ENCODE measurements at places on chromosomes 3 and 15.

GRCh38 chr15:50055332-50055731 is 63.7 kb downstream of the ATP8B4 start:
- no peak for DNase-seq

- DNase-seq: no peak
Measured at GRCh38 chr3:73474619-73475018, 150.1 kb downstream of the PDZRN3 start.

- no peak for DNase-seq
Measured at GRCh38 chr15:47460795-47461573, 256.3 kb upstream of the SEMA6D start.

- DNase-seq: no peak
Measured at GRCh38 chr3:185605566-185605965, 19.5 kb downstream of the SENP2 start.

DNA sequence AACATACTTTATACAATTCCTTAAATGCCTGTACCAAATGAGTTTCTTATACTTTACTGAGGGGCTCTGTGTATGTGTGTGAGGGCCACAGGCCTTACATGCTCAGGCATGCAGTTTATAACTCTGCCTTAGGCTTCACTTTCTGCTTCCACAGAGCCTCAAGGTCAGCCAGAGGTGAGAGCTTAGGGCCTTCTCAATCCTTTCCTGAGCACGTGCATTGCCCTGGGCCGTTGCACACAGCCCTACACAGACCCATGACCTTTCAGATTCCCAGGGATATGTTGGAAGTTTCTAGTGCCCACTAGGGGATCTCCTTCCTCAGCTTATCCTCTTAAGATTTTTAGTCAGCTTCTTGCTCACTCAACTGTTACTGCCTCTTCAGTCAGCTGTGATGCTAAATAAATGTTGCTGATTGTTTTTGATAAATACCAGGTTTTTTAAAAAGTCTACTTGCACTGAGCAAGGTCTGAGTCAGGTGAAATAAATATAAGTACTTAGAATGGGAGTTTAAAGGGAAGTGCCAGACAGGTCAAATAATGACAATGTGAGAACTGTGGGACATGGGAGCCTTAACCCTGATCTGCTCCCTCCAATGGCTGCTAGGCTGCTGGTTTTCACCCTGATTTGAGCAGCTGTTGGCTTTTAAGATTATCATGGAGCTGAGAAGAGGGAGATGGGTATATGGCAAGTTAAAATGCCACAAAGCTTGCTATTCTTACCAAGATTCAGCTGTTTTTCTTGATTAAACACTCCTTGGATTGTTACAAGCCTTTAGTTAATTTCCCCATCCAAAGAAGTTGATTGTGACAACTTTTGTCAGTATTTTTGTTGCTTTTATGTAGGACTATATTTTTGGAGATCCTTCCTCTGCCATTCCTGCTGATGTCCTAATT is 169.5 kb downstream of the PLD1 start:
- DNase-seq: no peak

DNA sequence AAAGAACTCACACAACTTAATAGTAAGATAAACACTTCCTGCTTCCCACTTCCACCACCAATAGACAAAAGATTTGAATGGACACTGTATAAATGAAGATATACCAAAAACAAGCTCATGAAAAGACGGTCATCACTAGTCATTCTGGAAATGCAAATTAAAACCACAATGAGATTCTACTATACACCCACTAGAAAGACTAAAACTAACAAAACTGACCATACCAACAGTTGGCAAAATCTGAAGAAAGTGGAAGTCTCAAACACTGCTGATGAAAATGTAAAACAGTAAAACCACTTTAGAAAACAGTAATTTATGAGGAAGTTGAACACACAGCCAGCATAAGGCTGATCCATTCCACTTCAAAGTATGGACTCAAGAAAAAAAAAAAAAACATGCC is 35.6 kb upstream of the CD96 start:
- DNase-seq: no peak

DNA sequence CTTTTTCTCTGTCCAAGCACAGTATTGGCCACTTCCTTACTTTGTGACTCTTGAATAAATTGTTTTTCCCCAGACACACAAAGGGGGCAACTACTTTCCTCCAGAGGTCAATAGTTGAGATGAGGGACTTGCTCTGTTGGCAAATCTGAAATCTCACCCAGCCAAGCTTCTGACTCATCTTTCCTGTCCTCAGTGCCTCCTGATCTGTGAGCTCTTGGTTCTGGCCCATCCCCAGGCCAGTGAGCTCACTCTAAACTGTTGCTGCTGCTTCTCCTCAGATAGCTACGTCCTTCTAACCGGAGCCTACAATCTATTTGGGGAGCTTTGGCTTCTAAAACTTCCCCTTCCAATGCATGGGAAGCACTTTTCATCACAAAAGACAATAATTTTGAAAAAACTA is 50.0 kb upstream of the NMD3 start:
- DNase-seq: no peak

DNA sequence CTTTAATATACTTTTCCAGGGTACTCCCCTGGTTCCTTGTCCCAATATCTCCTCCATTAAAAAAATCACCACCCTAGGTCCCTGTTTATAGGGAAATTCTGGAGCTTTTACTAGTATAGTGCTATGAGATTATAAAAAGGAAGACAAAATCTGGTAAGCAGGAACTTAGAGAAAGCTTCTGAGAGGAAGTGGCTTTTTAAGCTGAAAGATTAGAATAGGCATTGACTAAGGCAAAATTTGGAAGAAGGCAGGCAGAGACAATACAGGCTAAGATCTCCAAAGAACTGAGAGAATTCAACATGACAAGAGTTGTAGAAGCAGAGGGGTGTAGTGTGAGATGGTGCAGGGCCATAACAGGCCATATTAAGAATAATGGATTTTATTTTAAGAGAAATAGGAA is 25.8 kb downstream of the SGO1 start:
- no peak for DNase-seq
